ENCODE measurements at places on chromosomes 12 and 14.
A peak's percentile ranks its signal among the peaks of the same experiment; 100 is the strongest.

GRCh38 chr12:2212537-2212936 is 159.8 kb downstream of the CACNA1C start:
- DNase-seq, result no peak

DNA sequence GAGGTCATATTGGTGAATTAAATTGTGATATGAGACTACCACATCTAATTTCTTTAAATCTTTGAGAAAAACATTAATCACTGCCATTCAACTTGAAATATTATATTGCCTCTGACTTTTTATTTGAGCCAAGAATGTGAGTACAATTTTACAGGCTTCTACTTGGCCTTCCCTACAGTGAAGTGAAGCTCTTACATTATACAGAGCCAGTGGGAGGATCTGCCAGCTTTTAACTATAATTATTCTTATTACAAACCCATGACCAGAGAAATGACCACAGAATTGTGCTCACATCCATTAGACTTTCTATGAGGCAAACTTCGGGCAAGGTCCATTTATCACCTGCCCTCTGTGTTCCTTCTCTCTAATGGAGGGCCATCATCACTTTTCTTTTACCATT is 114.2 kb downstream of the RERGL start:
- no peak for DNase-seq

DNA sequence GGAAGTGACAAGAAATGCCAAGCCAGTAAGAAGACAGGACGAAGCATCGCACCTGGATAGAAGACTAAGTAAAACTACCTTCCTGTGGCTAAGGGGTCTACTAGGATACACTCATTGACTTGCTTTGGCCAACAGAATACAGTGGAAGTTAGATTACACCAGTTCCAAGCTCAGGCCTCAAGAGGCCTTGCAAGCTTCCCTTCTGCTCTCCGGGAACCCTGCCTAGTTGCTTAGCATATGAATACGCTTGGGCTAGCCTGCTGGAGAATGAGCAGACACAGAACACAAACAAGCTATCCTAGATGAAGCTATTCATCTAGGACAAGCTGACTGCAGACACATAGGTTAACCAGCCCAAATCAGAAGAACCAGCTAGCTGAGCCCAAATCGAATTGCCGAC is 97.0 kb downstream of the DPF3 start:
- DNase-seq, result no peak

DNA sequence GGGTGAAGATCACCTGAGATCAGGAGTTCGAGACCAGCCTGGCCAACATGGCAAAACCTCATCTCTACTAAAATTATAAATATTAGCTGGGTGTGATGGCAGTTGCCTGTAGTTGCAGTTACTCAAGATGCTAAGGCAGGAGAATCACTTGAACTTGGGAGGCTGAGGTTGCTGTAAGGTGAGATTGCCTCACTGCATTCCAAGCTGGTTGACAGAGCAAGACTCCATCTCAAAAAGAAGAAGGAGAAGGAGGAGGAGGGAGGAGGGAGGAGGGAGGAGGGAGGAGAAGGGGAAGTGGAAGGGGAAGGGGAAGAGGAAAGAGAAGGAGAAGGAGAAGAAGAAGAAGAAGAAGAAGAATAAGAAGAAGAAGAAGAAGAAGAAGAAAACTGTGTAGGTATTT is 17.0 kb downstream of the RNASE10 start:
- no peak for DNase-seq

DNA sequence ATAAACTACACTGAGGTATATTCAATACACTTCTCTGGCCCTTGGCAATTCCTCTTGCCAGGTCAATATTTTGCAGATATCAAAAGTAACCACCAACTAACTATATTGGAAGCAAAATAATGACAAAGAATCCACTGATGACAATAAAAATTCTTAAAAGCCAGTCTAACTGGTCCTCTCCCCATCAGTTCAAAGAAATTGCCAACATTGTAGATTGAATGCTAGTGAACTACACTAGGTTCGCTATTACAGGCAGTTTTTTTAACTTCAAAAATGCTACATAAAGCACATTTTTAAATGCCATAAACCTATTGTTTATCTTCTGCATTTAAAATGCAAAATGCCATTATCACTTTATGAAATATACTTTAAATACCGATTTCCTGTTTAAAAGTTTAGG is 4.0 kb downstream of the CDK17 start:
- no peak for DNase-seq

GRCh38 chr12:11497995-11498394 is 102.6 kb upstream of the PRB2 start:
- no peak for DNase-seq

GRCh38 chr12:70576341-70577282 is 60.6 kb downstream of the PTPRB start:
- peak; percentile 50 for DNase-seq

Data from HTR-8/SVneo (cell line).